Peyer's patch (tissue), 4 donors: ENCODE measurements at places on chromosomes 6 and 20. TPM values are rescaled to one million over a fixed set of nuclear protein-coding genes. Genes with fewer than 3 reads are reported as not detected.
A peak's percentile ranks its signal among the peaks of the same experiment; 100 is the strongest.

DNA sequence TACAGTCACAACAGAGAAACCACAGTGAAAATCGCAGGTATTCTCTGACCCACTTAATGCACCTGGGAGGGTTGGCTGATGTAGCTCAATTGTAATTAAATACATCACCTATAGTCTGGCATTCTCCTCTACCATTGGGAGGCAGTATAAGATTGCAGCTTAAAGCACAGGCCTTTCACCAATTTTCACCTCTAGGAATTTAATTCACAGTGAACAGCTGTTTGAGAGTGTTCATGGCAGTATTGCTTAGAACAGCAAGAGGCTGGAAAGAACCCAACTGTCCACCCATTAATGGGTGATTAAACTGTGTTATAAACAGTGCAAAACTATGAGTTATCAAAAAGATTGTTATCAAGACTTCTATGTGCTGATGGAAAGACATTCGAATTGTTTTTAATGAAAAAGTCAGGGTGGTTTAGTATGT lies 2.0 kb downstream of the EDEM2 start:
- H3K27ac ChIP-seq, result no peak overlapping the region
- peaks cover 6% of the 10 kb centered on the region for H3K4me1 ChIP-seq
- DNase-seq, result peak; percentile 61
- H3K27me3 ChIP-seq, result no peaks in the 10 kb centered on the region

CTAGE9 gene
- not detected for total RNA-seq

- no peaks in the 10 kb centered on the region for H3K36me3 ChIP-seq
- H3K4me1 ChIP-seq, result no peaks in the 10 kb centered on the region
- H3K27ac ChIP-seq, result no peak overlapping the region
- no peaks in the 10 kb centered on the region for H3K27me3 ChIP-seq
- peak; percentile 58 for DNase-seq
Observed at GRCh38 chr6:1335367-1336037, 23.6 kb downstream of the FOXQ1 start.

BACH2 gene
- 5.1 TPM for total RNA-seq

- H3K27me3 ChIP-seq, result no peaks in the 10 kb centered on the region
- H3K36me3 ChIP-seq, result no peaks in the 10 kb centered on the region
- H3K4me1 ChIP-seq, result no peaks in the 10 kb centered on the region
- no peak overlapping the region for H3K4me3 ChIP-seq
- H3K27ac ChIP-seq, result no peak overlapping the region
- DNase-seq, result no peak
Observed at GRCh38 chr6:151524059-151524458, 30.2 kb downstream of the CCDC170 start.

PPARD gene
- total RNA-seq, result 48.5 TPM

GRCh38 chr6:86477500-86478148 lies 459.7 kb upstream of the HTR1E start:
- DNase-seq, result no peak
- H3K4me1 ChIP-seq, result no peaks in the 10 kb centered on the region
- no peaks in the 10 kb centered on the region for H3K27me3 ChIP-seq
- no peak overlapping the region for H3K4me3 ChIP-seq

- DNase-seq, result no peak
- H3K4me3 ChIP-seq, result no peak overlapping the region
- H3K36me3 ChIP-seq, result no peaks in the 10 kb centered on the region
- no peaks in the 10 kb centered on the region for H3K4me1 ChIP-seq
- H3K27ac ChIP-seq, result no peak overlapping the region
- H3K27me3 ChIP-seq, result no peaks in the 10 kb centered on the region
Observed at GRCh38 chr6:43789447-43789846, 19.4 kb downstream of the VEGFA start.

DNA sequence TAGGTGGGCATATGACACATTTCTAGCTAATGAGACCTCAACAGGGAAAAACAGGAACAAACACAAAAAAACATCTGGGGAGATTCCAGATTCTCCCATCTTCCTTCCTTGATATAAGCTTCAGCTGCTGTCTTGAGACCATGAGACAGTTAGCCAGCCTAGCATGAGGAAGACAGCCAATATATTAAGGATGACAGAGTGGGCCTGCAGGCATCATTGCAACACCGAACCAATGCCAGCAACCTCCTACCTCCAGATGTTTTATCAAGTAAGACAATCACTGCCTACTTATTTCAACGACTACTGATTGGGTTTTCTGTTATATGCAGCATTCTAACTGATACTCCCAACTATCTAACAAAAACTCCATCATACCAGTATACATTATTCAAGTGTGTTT lies 119.0 kb downstream of the ISM1 start:
- no peak overlapping the region for H3K4me3 ChIP-seq
- no peak overlapping the region for H3K27ac ChIP-seq
- no peaks in the 10 kb centered on the region for H3K4me1 ChIP-seq

GRCh38 chr20:41095110-41095969 lies 42.0 kb upstream of the PLCG1 start:
- DNase-seq, result peak; percentile 61
- no peaks in the 10 kb centered on the region for H3K27me3 ChIP-seq
- no peak overlapping the region for H3K27ac ChIP-seq
- no peaks in the 10 kb centered on the region for H3K4me1 ChIP-seq
- no peaks in the 10 kb centered on the region for H3K36me3 ChIP-seq

BANF2 gene
- total RNA-seq, result not detected

DNA sequence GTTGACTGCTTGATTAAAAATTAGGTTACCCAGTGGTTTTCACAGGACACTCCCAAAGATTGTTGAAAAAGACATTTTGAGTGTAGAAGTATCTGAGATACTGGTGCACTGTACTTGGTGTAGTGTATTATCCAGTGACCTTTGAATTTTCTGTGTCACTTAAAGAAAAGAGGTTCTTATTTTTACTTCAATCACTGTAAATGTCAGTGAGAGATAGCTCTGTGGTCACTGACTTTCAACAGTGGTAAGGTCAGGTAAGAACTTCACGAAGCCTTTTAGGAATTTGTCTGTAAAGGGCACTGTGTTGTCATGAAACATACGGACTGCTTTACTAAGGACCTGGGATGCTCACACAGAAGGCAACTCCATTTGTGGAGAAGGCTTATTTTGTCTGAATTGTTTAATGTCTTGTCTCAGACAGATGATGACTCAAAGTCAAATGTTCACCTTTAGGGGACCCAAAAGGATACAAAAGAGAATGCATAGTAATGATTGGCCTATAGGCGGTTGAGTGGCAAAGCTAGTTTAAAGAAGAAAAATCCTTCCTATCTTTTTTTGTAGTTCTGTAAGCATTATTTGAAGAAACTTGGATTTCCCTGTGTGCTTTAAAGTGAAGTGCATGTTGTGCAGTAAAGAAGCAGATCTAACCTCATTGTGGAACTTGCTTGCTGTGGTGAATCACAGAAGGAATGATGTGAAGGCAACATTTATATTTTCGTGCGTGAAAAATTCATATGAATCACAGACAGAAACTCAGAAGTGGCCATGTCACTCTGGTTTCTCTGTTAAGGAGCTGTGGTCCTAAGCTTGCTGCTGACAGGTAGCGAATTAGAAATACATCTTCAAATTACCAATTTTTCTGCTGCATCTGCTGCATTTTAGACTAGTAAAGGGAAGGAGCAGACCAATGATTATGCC lies 47.3 kb downstream of the ZFAND3 start:
- peaks cover 23% of the 10 kb centered on the region for H3K4me1 ChIP-seq
- H3K27me3 ChIP-seq, result no peaks in the 10 kb centered on the region
- H3K4me3 ChIP-seq, result no peak overlapping the region
- no peak for DNase-seq
- no peaks in the 10 kb centered on the region for H3K36me3 ChIP-seq
- H3K27ac ChIP-seq, result no peak overlapping the region

DNA sequence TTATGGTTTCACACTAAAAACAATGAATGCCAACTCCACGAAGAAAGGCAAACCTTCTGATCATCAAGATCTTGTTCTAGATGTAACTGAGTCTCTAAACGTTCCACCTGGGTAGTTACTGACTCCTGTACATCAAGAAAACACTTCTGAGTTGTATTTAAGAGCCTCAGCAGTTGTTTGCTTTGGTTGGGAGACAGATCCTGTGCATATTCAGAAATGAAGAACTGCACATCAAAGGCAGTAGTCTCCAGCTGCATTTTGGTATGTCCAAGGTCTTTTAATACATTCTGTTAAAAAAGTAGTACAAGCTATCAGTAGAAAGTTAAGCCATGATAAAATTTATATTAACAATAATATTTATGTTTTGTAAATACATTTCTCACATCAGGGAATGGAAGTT lies 41.3 kb downstream of the DST start:
- no peak overlapping the region for H3K4me3 ChIP-seq
- H3K36me3 ChIP-seq, result peaks cover 42% of the 10 kb centered on the region
- no peak for DNase-seq
- H3K4me1 ChIP-seq, result no peaks in the 10 kb centered on the region

PRPH2 gene
- total RNA-seq, result 1.3 TPM

DNA sequence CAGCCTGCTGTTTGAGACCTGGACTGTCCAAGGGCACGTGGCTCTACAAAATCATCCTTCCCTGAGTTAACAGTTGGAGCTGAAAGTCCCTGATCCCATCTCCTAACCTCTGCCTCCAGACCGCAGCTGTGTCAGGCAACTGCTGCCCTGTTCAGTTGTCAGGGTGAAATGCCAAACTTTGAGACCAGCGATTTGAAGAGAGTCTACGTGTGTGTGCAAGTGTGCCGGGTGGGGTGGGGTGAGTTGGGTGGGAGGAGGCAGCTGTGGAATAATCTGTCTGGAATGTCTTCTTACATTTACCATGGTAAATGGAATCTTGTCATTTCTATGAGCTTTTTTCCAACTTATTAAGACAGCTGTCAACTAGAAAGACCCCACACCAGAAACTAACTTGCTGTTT lies 81.0 kb upstream of the FAM8A1 start:
- H3K4me3 ChIP-seq, result no peak overlapping the region
- no peak for DNase-seq
- H3K36me3 ChIP-seq, result no peaks in the 10 kb centered on the region
- no peaks in the 10 kb centered on the region for H3K4me1 ChIP-seq

DNA sequence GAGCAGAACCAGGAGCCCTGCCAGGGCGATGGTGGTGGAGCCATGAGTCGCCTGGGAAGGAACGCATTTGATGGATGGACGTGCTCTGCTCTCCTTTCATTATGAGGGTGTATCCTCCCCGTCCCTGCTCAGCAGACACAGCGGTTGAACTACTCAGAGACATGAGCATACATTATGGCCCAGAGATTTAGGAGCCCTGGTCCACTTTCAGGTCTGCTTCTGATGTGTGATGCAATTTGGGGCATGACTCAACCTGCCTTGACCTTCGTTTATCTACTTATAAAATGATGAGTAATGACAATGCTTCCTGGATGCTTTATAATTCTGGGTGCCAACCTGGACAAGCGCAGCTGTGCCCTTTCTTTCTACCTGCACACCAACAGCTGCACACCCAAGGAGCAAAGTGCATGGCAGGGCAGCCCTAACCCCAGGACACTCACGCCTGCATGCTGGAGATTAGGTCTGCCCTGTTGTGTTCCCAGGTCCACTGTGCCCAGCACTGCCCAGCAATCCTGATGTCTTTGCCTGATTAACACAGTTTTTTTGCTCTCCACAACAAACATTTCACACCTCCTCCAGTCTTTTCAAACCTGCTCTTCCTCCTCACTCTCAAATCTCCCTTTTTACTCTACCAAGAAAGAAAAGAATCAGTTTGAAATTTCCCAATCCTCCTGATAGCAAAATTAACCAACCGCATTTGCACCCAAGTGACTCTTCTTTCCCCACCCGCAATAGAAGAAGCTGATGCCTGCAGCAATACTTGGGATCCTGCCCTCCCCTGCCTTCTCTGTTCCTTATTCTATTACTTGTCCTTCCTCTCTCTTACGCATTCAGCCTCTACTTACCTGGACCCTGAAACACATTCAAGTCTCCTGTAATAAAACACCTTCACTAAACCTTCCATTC lies 81.2 kb downstream of the EZR start:
- H3K36me3 ChIP-seq, result no peaks in the 10 kb centered on the region
- peak; percentile 83 for DNase-seq
- no peaks in the 10 kb centered on the region for H3K27me3 ChIP-seq
- H3K4me3 ChIP-seq, result no peak overlapping the region
- no peak overlapping the region for H3K27ac ChIP-seq
- H3K4me1 ChIP-seq, result no peaks in the 10 kb centered on the region

METTL24 gene
- total RNA-seq, result 5.4 TPM

DNA sequence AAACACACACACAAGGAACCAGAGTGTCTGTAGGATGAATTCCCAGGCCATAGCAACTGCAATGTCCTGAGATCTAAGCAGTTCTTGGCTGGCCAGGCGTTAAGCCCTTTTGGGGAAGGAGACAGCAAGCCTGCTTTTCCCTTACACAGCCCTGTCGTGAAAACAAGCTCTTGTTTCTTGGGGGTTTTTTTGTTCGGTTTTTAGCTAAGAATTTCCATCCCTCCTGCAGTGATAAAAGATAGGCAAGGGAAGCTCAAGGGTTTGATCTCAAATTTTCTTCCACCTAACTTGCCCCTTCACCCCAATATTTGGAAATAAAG lies 1.5 kb downstream of the TNFRSF21 start:
- H3K4me3 ChIP-seq, result peak overlapping the region; percentile 46
- H3K27me3 ChIP-seq, result no peaks in the 10 kb centered on the region
- H3K36me3 ChIP-seq, result no peaks in the 10 kb centered on the region
- DNase-seq, result no peak

DNA sequence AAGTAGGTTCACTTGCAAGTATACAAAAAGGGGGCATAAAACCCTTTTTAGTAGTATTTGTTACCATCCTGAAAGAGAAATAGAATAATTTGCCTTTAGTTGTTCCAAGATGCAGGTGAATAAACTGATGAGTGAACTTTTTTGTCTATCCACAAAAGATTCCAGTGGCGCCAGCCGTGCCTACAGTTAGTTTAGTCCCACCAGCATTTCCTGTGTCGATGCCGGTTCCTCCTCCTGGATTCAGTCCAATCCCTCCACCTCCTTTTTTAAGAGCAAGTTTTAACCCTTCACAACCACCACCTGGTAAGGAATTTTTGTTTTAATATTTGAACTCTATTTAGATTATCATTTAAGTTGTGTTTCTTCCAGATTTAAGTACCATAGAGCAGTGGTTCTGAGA lies 90.9 kb downstream of the SCAF8 start:
- DNase-seq, result no peak
- no peaks in the 10 kb centered on the region for H3K4me1 ChIP-seq
- H3K4me3 ChIP-seq, result no peak overlapping the region
- no peak overlapping the region for H3K27ac ChIP-seq
- no peaks in the 10 kb centered on the region for H3K27me3 ChIP-seq

TMEM217 gene
- not detected for total RNA-seq

GRCh38 chr20:33689973-33690372 lies 3.8 kb upstream of the E2F1 start:
- H3K4me1 ChIP-seq, result peaks cover 14% of the 10 kb centered on the region
- H3K27me3 ChIP-seq, result no peaks in the 10 kb centered on the region
- H3K27ac ChIP-seq, result no peak overlapping the region
- no peak for DNase-seq

- H3K27ac ChIP-seq, result no peak overlapping the region
- no peaks in the 10 kb centered on the region for H3K36me3 ChIP-seq
- no peaks in the 10 kb centered on the region for H3K27me3 ChIP-seq
- H3K4me3 ChIP-seq, result no peak overlapping the region
- no peaks in the 10 kb centered on the region for H3K4me1 ChIP-seq
- no peak for DNase-seq
Observed at GRCh38 chr6:48817333-48818051, 645.6 kb downstream of the MMUT start.

GRCh38 chr6:101578306-101578705 lies 184.8 kb downstream of the GRIK2 start:
- no peak for DNase-seq
- no peak overlapping the region for H3K4me3 ChIP-seq
